ENCODE measurements at places on chromosomes 1 and 21. TPM values are rescaled to one million over a fixed set of nuclear protein-coding genes. Genes with fewer than 3 reads are reported as not detected.

Gene KIF14
- 1.2 TPM for total RNA-seq

Gene MCOLN3
- 0.75 TPM for total RNA-seq

Gene KISS1
- total RNA-seq, result 2.7 TPM

Gene UBASH3A
- total RNA-seq, result not detected

DNA sequence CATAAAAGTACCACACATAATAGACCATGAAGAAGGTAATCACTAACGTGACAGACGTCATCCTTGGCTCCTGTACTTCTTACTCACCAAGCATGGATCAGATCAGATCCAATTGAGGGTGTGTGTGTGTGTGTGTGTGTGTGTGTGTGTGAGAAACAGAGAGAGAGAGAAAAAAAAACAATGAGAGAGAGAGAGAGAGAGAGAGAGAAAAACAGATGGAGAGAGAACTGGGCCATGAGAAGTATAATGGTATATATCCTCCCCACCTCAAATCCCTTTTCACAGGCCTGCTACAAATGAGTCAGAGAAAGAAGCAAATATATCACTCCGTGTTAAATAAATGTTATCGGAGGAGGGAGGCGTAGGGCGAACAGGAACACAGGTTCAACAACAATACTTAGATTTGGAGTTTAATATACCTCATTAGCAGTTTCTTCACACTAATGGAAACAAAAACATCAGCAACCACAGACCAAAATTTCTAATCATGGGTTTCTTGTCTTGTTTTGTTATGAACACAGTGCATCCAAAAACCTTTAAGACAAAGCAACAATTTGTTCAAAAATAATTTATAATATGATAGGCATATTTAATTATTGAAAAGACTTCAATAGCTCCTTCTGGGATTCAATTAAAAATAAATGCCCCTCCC is 45.3 kb downstream of the TIAM1 start:
- H3K36me3 ChIP-seq, result no peaks in the 10 kb centered on the region
- H3K27me3 ChIP-seq, result no peaks in the 10 kb centered on the region
- peaks cover 15% of the 10 kb centered on the region for H3K4me1 ChIP-seq

DNA sequence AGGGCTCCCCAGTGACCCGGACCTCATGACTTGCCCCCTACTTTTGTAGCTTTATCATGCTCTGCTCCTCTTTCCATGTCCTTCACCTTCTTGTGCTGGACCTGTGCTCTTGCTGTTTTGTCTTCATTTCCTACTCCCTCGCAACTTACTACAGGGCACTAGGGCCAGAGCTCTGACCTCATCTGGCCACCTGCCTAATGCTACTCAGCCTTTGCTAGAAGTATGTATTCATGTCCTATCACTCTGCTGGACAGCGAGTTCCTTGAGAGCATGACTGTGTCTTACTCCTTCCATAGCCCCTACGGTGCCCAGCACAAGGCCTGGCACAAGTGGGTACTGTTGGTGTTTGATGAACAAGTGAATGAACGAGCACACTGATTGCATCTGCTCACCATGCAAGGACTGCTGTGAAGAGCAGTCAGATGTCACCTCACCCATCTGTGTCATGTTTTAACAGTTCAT is 1.9 kb downstream of the MTFR1L start:
- H3K27me3 ChIP-seq, result no peaks in the 10 kb centered on the region
- peak; percentile 28 for DNase-seq
- H3K4me1 ChIP-seq, result peaks cover 22% of the 10 kb centered on the region

- no peak overlapping the region for H3K4me3 ChIP-seq
- H3K36me3 ChIP-seq, result no peaks in the 10 kb centered on the region
- no peaks in the 10 kb centered on the region for H3K4me1 ChIP-seq
- no peak overlapping the region for H3K27ac ChIP-seq
- H3K27me3 ChIP-seq, result no peaks in the 10 kb centered on the region
- no peak for DNase-seq
Observed at GRCh38 chr1:173893611-173894010, 23.5 kb downstream of the SERPINC1 start.

DNA sequence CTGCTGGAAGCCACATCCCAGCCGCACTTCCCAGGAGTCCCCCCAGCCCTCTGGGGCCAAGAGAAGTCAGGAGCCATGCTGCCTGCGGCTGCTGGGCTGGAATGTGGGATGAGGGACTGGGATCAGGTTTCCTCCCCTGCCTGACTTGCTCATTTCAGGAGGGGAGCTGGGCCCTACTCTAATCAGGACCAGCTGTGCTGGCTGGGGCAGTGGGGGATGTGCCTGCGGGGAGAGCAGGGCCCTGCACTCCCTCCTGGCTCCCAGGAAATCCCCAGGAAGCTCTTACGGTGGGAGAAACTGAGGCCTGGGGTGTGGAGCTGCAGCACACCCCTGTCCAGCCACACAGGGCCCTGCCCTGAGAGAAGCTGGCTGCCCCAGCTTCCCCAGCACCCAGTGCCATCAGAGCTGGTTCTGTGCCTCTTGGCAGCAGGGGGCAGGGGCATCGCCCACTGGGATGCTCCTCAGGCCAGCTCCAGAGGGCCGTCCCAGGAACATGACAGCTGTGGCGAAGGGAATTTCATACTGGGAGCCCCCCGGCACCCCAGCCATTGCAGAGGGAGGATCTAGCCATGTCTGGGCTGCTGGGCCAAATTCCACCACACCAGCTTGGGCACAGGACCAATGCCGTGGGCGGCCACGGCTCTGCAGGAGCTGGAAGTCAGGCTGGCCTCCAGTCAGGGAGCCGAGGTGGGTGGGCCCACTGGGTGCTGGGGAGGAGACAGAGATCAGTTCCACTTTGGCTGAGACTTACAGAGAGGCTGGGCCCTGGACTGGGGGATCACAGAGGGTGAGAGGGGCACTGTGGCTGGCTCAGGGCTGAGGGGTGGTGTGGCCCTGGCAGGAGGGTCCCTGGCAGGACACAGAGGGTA is 21.3 kb upstream of the PRSS38 start:
- peaks cover 4% of the 10 kb centered on the region for H3K27me3 ChIP-seq
- peaks cover 25% of the 10 kb centered on the region for H3K4me1 ChIP-seq
- H3K4me3 ChIP-seq, result peak overlapping the region; percentile 21
- DNase-seq, result peak; percentile 91
- H3K27ac ChIP-seq, result peak overlapping the region; percentile 44

- no peaks in the 10 kb centered on the region for H3K27me3 ChIP-seq
- H3K27ac ChIP-seq, result no peak overlapping the region
- DNase-seq, result no peak
- no peak overlapping the region for H3K4me3 ChIP-seq
- H3K4me1 ChIP-seq, result no peaks in the 10 kb centered on the region
Observed at GRCh38 chr1:236543065-236543669, 19.4 kb downstream of the LGALS8 start.

DNA sequence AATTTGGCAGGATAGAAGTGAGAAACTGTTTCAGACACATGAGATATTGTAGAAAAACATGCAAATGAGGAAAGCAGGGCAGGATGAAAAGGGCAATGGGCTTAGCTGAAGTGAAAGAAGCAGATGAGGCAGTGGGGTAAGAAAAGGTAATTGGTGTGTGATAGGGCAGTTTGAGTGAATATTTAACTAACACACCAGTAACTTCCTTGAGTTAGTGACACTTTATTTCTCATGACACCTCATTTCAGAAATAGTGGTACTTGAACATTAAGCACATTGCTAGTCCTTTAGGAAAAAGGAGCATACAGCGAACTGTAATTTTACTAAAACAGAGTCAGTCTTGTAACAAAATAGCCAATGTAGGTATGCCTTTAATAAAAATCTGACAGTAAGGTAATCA is 415.0 kb downstream of the DPYD start:
- no peak overlapping the region for H3K27ac ChIP-seq
- H3K4me1 ChIP-seq, result no peaks in the 10 kb centered on the region
- no peak overlapping the region for H3K4me3 ChIP-seq
- no peak for DNase-seq

DNA sequence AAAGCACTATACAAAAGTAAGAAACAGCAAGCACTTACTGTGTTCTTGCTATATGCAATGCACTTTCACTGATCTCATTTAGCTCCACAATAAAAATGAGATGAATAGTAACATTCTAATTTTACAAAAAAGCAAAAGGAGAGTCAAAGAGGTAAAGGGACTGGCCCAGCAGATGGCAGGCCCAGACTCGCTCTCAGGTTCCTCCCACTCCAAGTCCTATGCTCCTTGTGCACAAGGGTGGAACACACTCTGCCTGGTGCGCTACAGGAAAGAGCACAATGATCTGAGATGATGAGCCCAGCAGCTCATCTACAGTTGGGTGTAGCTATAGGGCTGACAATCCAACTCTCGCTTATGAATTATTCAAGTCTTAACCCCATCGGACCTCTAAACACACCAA is 94.1 kb upstream of the LYST start:
- H3K36me3 ChIP-seq, result no peaks in the 10 kb centered on the region
- H3K27me3 ChIP-seq, result no peaks in the 10 kb centered on the region
- DNase-seq, result no peak
- H3K4me1 ChIP-seq, result no peaks in the 10 kb centered on the region
- H3K4me3 ChIP-seq, result no peak overlapping the region

- DNase-seq, result peak; percentile 30
- peaks cover 4% of the 10 kb centered on the region for H3K4me1 ChIP-seq
- peaks cover 14% of the 10 kb centered on the region for H3K36me3 ChIP-seq
- H3K27me3 ChIP-seq, result no peaks in the 10 kb centered on the region
- no peak overlapping the region for H3K27ac ChIP-seq
Observed at GRCh38 chr1:203744075-203744972, 20.7 kb upstream of the LAX1 start.

DNA sequence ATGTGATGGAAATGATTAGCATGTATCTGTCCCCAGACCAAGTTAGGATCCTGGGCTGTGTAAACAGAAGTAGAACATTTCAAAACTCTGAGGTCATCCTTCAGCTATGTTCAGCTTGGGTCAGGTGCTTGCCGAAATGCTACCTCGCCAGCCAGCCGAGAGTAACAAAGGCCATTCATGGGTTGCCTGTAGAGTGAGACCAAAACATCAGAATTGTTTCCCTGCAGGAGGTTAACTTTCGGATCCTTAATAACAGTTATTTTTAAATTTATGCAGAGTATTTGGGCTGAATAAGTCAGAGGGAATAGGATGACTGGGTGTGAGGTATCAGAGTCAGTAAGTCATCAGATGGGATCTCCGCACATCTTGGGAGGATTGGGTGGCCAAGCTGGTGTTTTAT is 35.6 kb downstream of the SMYD2 start:
- H3K36me3 ChIP-seq, result peaks cover 8% of the 10 kb centered on the region
- DNase-seq, result peak; percentile 59
- H3K27ac ChIP-seq, result no peak overlapping the region
- H3K4me1 ChIP-seq, result peaks cover 18% of the 10 kb centered on the region

DNA sequence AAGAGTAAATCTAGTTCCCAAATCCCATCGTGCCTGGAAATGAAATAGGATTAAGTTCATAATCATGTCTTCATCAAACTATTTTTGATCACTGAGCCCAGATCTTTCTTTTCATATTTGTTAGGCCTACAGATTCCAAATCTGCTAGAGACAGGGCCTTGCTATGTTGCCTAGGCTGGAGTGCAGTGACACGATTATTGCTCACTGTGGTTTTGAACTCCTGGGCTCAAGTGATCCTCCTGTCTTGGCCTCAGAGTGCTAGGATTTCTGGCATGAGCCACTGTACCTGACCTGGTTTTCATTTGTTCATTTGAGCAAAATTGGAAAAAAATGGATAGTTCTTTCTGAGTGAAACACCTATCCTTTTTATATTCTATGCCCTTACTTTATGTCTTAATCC is 28.0 kb upstream of the DIPK1A start:
- no peak overlapping the region for H3K27ac ChIP-seq
- H3K4me3 ChIP-seq, result no peak overlapping the region

GRCh38 chr1:91817211-91817905 is 68.6 kb downstream of the TGFBR3 start:
- H3K27me3 ChIP-seq, result no peaks in the 10 kb centered on the region
- H3K4me1 ChIP-seq, result no peaks in the 10 kb centered on the region
- H3K36me3 ChIP-seq, result no peaks in the 10 kb centered on the region
- H3K27ac ChIP-seq, result no peak overlapping the region
- no peak for DNase-seq
- no peak overlapping the region for H3K4me3 ChIP-seq

- DNase-seq, result no peak
- H3K36me3 ChIP-seq, result no peaks in the 10 kb centered on the region
- H3K27me3 ChIP-seq, result peaks cover 78% of the 10 kb centered on the region
- H3K27ac ChIP-seq, result no peak overlapping the region
- no peak overlapping the region for H3K4me3 ChIP-seq
- peaks cover 15% of the 10 kb centered on the region for H3K4me1 ChIP-seq
Observed at GRCh38 chr1:156417401-156418020, 48.5 kb downstream of the RHBG start.

DNA sequence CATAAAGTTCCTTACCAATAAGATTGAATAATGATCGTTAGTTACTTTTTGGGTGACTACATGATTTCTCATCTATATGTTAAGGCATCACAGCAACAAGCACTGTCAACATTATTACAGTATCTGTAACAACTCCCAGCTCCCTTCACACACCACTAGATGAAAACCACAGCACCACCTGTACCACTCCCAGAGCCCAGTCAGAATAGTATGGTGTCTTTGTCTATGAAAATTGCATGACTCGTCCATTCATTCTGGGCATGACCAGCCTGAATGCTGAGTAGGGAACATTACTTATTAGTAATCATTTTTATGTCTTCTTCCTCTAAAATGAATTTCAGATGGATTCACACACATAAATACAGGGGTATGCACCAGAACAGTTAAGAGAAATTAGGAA is 7.0 kb downstream of the OLFML2B start:
- no peak for DNase-seq
- H3K4me1 ChIP-seq, result peaks cover 7% of the 10 kb centered on the region
- no peak overlapping the region for H3K4me3 ChIP-seq
- no peaks in the 10 kb centered on the region for H3K36me3 ChIP-seq
- no peaks in the 10 kb centered on the region for H3K27me3 ChIP-seq
- H3K27ac ChIP-seq, result no peak overlapping the region
